ENCODE measurements at places on chromosomes 3 and 15.

- no peak overlapping the region for H3K4me3 ChIP-seq
- peak overlapping the region; percentile 10 for H3K27ac ChIP-seq
- no peaks in the 10 kb centered on the region for H3K36me3 ChIP-seq
- H3K4me1 ChIP-seq: peaks cover 31% of the 10 kb centered on the region
- H3K27me3 ChIP-seq: no peaks in the 10 kb centered on the region
Measured at GRCh38 chr15:52440414-52440813, 88.3 kb downstream of the MYO5A start.

- H3K36me3 ChIP-seq: no peaks in the 10 kb centered on the region
- H3K27ac ChIP-seq: no peak overlapping the region
- DNase-seq: no peak
- H3K4me1 ChIP-seq: peaks cover 35% of the 10 kb centered on the region
- H3K27me3 ChIP-seq: no peaks in the 10 kb centered on the region
Measured at GRCh38 chr3:27628026-27628750, 93.9 kb downstream of the EOMES start.

DNA sequence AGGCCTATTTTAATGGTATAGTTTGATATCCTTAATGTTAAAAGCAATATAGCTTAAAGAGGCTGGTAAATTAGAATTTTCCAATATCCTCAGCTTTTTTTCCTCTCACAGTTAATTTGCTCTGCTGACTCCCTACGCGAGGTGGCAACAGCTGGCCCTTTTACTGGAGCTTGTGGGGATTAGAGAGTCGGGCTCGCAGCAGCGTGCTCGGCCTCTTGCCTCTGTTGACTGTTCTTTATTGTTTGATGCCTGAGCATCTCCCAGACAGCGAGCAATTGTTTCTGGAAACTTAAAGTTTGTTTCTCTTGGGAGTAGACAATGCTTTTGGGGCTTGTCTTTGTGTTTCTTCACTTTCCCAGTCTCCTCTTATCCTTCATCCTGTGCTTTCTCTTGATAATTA is 80.8 kb downstream of the OPA1 start:
- no peak overlapping the region for H3K4me3 ChIP-seq
- H3K4me1 ChIP-seq: peaks cover 7% of the 10 kb centered on the region
- DNase-seq: no peak

- no peak for DNase-seq
- peaks cover 61% of the 10 kb centered on the region for H3K4me1 ChIP-seq
- H3K36me3 ChIP-seq: peaks cover 77% of the 10 kb centered on the region
- H3K27me3 ChIP-seq: no peaks in the 10 kb centered on the region
- peak overlapping the region; percentile 97 for H3K27ac ChIP-seq
- H3K4me3 ChIP-seq: peak overlapping the region; percentile 97
Measured at GRCh38 chr3:111594781-111595180, 365 bp downstream of the ZBED2 start.

GRCh38 chr3:107884719-107885460 is 205.9 kb downstream of the CD47 start:
- H3K4me1 ChIP-seq: peaks cover 4% of the 10 kb centered on the region
- H3K36me3 ChIP-seq: no peaks in the 10 kb centered on the region
- H3K4me3 ChIP-seq: no peak overlapping the region
- no peak overlapping the region for H3K27ac ChIP-seq
- no peaks in the 10 kb centered on the region for H3K27me3 ChIP-seq

DNA sequence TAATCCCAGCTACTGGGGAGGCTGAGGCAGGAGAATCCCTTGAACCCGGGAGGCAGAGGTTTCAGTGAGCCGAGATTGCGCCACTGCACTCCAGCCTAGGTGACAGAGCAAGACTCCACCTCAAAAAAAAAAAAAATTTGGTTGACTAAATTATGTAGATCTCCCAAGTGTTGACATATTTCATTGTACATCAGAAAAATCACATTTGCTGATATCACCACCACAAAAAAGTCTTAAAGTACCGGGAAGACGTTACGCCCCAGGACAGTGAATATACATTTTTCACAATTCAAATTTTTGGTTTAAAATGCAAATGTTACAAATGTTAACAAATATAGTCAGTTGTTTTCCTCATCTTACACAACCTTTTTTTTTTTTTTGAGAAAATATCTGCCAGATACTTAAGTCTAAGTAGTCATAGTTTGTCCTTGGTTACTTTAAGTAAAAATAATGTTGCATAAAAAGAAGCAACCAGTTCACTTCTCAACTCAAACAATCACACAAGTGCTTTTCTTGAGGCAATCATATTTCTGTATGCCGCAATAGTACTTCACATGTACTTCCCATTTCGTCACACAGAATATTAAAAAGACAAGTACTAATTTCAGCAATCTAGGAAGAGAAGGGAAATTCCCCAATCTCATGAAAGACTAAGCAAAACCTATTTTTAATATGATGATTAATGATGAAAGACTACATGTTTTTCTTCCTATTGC is 41.0 kb upstream of the TCF12 start:
- no peak overlapping the region for H3K27ac ChIP-seq
- H3K36me3 ChIP-seq: no peaks in the 10 kb centered on the region
- DNase-seq: no peak
- H3K4me1 ChIP-seq: no peaks in the 10 kb centered on the region
- no peak overlapping the region for H3K4me3 ChIP-seq

GRCh38 chr3:126049289-126050049 is 34.5 kb downstream of the SLC41A3 start:
- peaks cover 4% of the 10 kb centered on the region for H3K36me3 ChIP-seq
- DNase-seq: no peak
- H3K27ac ChIP-seq: no peak overlapping the region
- peaks cover 14% of the 10 kb centered on the region for H3K4me1 ChIP-seq

DNA sequence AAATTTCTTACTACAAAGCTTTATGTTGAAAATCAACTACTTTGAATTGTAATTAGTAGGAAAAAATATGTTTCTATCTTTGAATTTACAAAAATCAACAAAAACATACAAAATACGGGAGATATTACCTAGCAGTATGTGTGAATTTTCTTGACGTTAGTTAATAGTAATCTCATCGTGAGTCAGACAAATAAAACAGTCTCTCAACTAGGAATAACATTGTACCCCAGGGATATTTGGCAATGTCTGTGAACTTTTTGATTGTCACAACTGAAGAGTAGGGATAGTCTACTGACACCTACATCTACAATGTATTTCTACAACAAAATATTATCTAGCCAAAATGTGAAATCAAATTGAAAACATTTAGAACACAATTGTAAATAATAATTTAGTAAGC is 250.3 kb downstream of the POLQ start:
- no peaks in the 10 kb centered on the region for H3K36me3 ChIP-seq
- no peak overlapping the region for H3K27ac ChIP-seq
- no peaks in the 10 kb centered on the region for H3K4me1 ChIP-seq
- no peaks in the 10 kb centered on the region for H3K27me3 ChIP-seq
- no peak overlapping the region for H3K4me3 ChIP-seq

DNA sequence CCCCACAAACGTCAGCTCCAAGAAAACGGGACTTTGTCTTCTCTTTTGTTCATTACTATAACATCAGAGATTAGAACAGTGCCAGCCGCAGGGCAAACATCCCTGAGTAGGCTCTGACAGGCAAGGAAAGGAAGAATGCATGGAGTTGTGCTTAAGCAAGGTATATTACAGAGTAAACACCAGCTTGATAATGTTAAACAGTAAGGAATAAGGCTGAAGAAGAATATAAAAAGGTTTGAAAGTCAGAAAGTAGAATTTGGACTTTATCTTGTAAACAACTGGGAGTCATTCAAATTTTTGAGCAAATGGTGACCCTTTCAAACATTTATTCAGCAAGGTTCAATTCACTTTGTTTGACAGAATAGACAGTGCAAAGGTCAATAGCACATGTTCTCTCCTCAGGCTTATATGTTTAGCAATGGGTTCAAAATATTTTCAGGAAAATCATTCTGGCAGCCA is 11.0 kb downstream of the GABPB1 start:
- peaks cover 25% of the 10 kb centered on the region for H3K4me1 ChIP-seq
- no peaks in the 10 kb centered on the region for H3K27me3 ChIP-seq
- DNase-seq: no peak

DNA sequence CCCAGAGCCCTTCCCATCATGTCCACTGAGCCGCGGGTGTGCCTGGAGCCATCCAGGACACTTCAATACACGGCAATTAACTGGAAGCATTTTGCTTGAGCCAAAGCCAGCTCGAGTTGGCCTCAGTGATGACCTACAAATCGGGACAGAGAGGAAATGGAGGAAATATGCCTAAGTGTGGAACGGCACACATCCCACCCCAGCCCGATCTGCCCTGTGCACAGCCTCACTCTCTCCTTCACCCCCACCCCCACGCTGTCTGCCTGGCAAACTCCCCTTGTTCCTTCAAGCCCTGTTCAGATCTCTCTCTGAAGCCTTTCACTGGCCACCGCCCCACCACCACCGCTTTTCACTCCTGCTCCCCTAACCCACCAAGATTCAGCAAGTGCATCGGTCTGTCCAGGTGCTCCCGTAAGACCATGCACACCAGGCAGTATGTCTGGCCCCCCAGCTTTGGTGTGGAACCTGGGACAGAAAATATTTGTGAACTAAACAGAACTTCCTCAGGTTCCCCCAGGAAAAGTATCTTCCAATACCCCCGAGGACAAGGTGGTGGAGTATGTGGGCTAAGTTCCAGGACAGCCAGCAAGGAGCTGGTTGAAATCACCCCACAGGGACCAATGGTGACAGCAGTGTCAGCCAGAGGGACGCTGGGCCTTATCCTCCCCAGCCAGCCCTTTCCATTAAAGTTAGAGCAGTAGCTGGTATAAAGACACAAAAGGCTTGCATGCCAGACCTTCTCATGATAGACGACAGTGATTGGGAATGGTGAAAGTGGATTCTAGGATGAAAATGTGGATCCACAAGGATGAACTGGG is 83.7 kb downstream of the VGLL4 start:
- peaks cover 28% of the 10 kb centered on the region for H3K36me3 ChIP-seq
- no peak for DNase-seq
- H3K27me3 ChIP-seq: no peaks in the 10 kb centered on the region
- H3K4me1 ChIP-seq: peaks cover 15% of the 10 kb centered on the region
- H3K27ac ChIP-seq: peak overlapping the region; percentile 25

DNA sequence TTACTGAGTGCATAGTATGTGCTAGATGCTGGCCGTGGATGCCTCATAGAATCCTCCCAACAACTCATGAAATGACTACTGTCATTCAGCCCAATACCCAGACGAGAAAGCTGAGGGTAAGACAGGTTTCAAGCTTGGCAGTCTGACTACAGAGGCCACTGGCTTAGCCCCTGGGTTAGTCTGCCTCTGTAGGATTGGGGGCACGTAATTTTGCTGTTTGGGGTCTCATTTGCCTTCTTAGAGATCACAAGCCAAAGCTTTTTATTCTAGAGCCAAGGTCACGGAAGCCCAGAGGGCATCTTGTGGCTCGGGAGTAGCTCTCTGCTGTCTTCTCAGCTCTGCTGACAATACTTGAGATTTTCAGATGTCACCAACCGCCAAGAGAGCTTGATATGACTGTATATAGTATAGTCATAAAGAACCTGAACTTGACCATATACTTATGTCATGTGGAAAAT is 1.0 kb upstream of the CCR5 start:
- H3K4me1 ChIP-seq: peaks cover 48% of the 10 kb centered on the region
- H3K36me3 ChIP-seq: no peaks in the 10 kb centered on the region
- H3K27me3 ChIP-seq: peaks cover 10% of the 10 kb centered on the region
- H3K4me3 ChIP-seq: peak overlapping the region; percentile 30
- DNase-seq: peak; percentile 63
- peak overlapping the region; percentile 84 for H3K27ac ChIP-seq

- peaks cover 49% of the 10 kb centered on the region for H3K4me1 ChIP-seq
- peaks cover 26% of the 10 kb centered on the region for H3K36me3 ChIP-seq
Measured at GRCh38 chr3:106206146-106206545, 337.3 kb upstream of the CBLB start.

GRCh38 chr3:117303443-117303842 is 593.9 kb downstream of the TUSC7 start:
- H3K4me3 ChIP-seq: no peak overlapping the region
- H3K27ac ChIP-seq: no peak overlapping the region
- no peak for DNase-seq
- no peaks in the 10 kb centered on the region for H3K36me3 ChIP-seq

DNA sequence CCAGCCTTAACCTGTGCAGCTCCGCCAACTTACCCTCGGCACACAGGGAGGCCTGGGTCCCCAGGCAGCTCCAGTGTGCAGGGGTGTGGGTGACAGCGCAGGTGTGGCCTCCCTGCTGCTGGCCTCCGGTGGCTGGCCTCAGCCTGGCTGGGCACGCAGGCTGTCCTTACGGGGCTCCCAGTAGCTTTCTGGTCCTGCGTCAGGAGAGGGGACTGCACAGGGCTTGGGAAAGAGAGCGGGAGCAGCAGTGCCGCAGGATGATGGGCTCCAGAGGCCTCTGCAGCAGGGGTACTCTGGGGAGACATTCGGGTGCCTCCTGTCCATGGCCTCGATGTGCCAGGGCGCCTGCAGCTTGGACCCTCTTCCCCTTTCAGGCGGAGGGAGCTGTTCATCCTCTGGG is 9.4 kb downstream of the APBA2 start:
- H3K27ac ChIP-seq: no peak overlapping the region
- peaks cover 3% of the 10 kb centered on the region for H3K36me3 ChIP-seq

DNA sequence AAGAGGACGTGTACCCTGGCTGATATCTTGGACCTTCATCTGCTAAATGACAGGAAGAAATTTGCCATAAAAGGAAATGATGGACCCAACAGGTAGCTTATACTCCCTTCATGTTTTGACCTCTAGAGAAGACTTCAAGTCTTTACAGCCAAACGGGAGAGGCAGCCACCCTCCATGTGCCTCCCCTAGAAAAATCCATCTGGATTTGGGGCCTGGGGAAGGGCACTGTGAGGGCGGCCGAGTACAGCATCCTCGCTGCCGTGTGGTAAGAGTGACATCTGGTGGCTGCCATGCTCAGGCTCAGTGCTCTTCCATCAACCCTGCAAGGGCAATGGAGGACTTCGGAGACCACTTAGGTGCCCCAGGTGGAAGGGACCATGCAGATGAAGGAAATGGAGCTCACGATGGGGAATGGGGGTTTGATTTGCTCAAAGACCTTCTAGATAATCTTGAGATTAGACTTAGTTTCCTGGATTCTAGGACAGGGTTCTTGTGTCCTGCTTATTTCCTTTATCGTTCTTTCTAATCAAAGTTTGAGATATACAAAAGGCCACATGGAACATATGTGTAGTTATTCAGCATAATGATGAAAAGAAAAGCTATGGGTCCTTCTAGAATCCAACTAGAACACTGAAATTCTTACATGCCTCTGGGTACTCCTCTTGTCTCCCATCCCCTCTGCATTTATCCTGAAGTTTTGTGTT is 44.4 kb downstream of the AQP9 start:
- no peak overlapping the region for H3K27ac ChIP-seq
- H3K27me3 ChIP-seq: peaks cover 37% of the 10 kb centered on the region
- H3K4me3 ChIP-seq: no peak overlapping the region

- no peak for DNase-seq
- no peaks in the 10 kb centered on the region for H3K4me1 ChIP-seq
- H3K27ac ChIP-seq: no peak overlapping the region
- H3K36me3 ChIP-seq: no peaks in the 10 kb centered on the region
Measured at GRCh38 chr3:58559586-58559985, 17.6 kb downstream of the FAM107A start.

GRCh38 chr3:73855813-73856212 is 231.1 kb upstream of the PDZRN3 start:
- H3K4me1 ChIP-seq: no peaks in the 10 kb centered on the region
- H3K4me3 ChIP-seq: no peak overlapping the region
- no peak for DNase-seq
- H3K27me3 ChIP-seq: no peaks in the 10 kb centered on the region
- H3K27ac ChIP-seq: no peak overlapping the region

GRCh38 chr3:85800676-85801075 is 841.9 kb downstream of the CADM2 start:
- DNase-seq: no peak
- H3K27ac ChIP-seq: no peak overlapping the region

- peaks cover 4% of the 10 kb centered on the region for H3K27me3 ChIP-seq
- H3K4me1 ChIP-seq: peaks cover 17% of the 10 kb centered on the region
Measured at GRCh38 chr3:46183330-46183729, 24.8 kb downstream of the CCR1 start.
